ENCODE measurements at places on chromosomes 13 and 19. TPM values are rescaled to one million over a fixed set of nuclear protein-coding genes. Genes with fewer than 3 reads are reported as not detected.

DNA sequence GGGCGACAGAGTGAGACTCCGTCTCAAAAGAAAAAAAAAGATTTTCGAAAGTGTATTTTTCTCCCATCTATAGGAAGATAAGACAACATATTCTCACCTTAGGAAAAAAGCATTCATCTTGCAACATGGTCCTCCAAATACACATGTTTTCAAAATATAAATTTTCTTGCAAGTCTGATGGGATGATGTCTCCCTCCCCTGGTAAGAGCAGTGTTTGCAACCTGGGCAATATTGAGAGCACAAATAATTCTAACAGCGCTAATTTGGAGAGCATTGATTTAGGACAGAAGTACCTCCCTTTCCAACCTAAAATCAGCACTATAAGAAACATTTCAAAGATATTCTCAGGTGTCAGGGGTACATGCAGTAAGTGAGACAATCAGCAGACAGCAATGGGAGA is 61.0 kb upstream of the SHISA2 start:
- no peak for DNase-seq

The FUT2 gene
- 0.14 TPM for total RNA-seq

DNA sequence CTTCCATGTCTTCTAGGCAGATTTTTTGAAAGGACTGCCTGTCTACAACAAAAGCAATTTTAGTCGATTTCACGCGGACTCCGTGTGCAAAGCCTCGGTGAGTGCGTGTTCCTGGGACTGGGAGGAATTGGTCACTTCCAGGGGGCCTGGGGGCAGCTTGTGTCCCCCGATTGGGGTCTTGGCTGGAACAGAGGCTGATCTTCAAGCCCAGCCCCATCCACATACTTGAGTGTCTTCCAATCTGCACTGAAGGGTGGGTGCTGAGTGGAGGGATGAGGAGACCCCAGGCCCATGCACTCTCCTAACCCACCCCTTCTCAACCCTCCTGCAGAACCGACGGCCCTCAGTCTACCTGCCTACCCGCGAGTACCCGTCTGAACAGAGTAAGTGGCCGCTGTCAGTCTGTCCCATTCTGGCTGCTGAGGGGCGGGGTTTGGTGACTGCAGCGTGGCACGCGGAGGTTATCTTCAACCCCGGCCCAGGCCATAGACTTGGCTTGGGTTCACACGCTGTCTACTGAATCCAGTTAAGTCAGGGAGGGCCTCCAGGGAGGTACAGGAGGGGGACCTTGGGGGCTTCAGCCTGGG is 4.7 kb downstream of the DDA1 start:
- DNase-seq = no peak

The MISP gene
- not detected for total RNA-seq

- no peak for DNase-seq
Observed at GRCh38 chr13:33494596-33495204, 209.1 kb upstream of the STARD13 start.

- no peak for DNase-seq
Observed at GRCh38 chr19:6126335-6126974, 9.0 kb upstream of the ACSBG2 start.

- DNase-seq = no peak
Observed at GRCh38 chr13:113550453-113550852, 34.1 kb upstream of the TFDP1 start.

The MBD3L3 gene
- total RNA-seq = not detected

- DNase-seq = no peak
Observed at GRCh38 chr13:92224825-92225224, 826.4 kb downstream of the GPC5 start.

- DNase-seq = peak; percentile 66
Observed at GRCh38 chr19:49497047-49497788, 984 bp downstream of the RPS11 start.

The FCAR gene
- total RNA-seq = not detected

GRCh38 chr19:6288737-6289136 is 9.0 kb upstream of the MLLT1 start:
- no peak for DNase-seq

The BORCS8 gene
- total RNA-seq = 38.6 TPM

The CRB3 gene
- total RNA-seq = 1.6 TPM
